ENCODE measurements at places on chromosomes 7 and 10. TPM values are rescaled to one million over a fixed set of nuclear protein-coding genes. Genes with fewer than 3 reads are reported as not detected.

- H3K4me1 ChIP-seq = no peaks in the 10 kb centered on the region
- H3K36me3 ChIP-seq = no peaks in the 10 kb centered on the region
- H3K27me3 ChIP-seq = no peaks in the 10 kb centered on the region
- H3K27ac ChIP-seq = no peak overlapping the region
Measured at GRCh38 chr10:4708123-4708759, 117.8 kb upstream of the AKR1E2 start.

DNA sequence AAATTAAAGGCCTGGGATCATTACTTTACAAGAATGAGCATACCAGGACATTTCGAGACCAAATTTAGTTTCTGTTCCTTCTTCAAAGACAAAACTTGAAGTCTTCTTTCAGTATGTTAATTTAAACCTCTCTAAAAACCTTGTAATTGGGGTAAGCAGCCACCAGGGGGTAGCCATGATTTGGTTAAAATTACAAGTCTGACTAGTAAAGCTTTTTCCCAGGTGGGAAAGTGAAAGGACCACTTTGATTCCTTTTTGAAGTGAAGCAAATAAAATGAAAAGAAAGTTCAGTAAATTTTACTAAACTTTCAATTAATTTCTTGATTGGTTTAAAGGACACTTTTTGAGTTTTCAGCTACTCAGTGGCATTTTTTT is 294.3 kb downstream of the BBS9 start:
- no peak for DNase-seq
- no peak overlapping the region for H3K27ac ChIP-seq
- no peak overlapping the region for H3K4me3 ChIP-seq
- no peaks in the 10 kb centered on the region for H3K27me3 ChIP-seq
- peaks cover 17% of the 10 kb centered on the region for H3K4me1 ChIP-seq

DNA sequence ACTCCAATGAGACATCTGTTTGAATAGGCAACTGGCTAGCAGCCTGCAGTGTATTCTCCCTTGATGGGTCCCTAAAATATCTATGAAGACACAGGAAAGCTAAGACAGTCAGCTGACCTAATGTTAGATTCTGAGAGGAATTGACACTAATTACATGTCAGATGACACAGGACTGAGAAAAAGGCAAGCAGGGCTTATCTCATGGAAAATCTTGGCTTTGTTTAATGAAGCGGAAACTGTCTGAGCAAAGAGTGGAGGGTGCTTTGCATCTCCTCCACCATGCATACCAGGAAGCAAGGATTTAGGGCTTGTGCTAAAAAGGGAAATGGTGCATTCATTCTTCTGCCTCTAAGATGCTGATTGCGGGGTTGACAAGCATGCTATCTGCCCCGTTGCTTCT is 135.5 kb upstream of the GLI3 start:
- no peak overlapping the region for H3K4me3 ChIP-seq
- H3K36me3 ChIP-seq = no peaks in the 10 kb centered on the region
- no peak overlapping the region for H3K27ac ChIP-seq
- no peaks in the 10 kb centered on the region for H3K4me1 ChIP-seq
- no peaks in the 10 kb centered on the region for H3K27me3 ChIP-seq

DNA sequence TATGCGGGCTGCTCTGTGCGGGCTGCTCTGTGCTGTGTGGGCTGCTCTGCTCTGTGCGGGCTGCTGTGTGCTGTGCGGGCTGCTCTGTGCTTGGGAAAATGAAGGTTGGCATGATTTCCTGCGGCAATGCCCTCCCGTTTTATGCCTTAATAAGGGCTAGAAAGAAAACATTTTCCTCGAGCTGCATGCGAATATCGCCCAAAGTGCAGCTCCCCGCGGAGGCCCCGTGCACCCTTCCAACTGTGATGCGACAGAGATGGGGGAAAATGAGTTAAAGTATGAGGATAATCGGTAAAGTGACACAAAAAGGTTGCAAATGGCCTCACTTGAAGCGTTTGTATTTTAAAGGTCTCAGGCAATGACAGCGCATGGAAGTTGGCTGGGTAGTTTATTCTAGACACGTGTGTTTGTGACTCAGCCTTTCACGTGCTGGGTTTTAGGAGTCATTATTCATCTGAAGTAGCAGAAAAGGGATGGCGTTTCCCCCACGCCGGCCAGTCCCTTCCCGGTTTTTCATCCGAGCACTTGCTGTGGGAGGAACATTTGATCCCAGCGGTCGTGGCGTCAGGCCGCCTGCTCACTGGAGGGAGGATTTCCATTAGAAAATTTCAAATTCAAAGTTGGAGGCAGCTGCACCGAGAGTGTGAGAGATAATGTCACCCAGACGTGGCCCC is 220.7 kb downstream of the ADARB2 start:
- no peak overlapping the region for H3K4me3 ChIP-seq
- no peak overlapping the region for H3K27ac ChIP-seq
- H3K36me3 ChIP-seq = no peaks in the 10 kb centered on the region
- no peak for DNase-seq
- no peaks in the 10 kb centered on the region for H3K4me1 ChIP-seq
- H3K27me3 ChIP-seq = no peaks in the 10 kb centered on the region

- no peak overlapping the region for H3K4me3 ChIP-seq
- H3K36me3 ChIP-seq = no peaks in the 10 kb centered on the region
- H3K27ac ChIP-seq = no peak overlapping the region
- H3K4me1 ChIP-seq = no peaks in the 10 kb centered on the region
- H3K27me3 ChIP-seq = no peaks in the 10 kb centered on the region
Measured at GRCh38 chr7:95886501-95887090, 114.2 kb downstream of the DYNC1I1 start.

DNA sequence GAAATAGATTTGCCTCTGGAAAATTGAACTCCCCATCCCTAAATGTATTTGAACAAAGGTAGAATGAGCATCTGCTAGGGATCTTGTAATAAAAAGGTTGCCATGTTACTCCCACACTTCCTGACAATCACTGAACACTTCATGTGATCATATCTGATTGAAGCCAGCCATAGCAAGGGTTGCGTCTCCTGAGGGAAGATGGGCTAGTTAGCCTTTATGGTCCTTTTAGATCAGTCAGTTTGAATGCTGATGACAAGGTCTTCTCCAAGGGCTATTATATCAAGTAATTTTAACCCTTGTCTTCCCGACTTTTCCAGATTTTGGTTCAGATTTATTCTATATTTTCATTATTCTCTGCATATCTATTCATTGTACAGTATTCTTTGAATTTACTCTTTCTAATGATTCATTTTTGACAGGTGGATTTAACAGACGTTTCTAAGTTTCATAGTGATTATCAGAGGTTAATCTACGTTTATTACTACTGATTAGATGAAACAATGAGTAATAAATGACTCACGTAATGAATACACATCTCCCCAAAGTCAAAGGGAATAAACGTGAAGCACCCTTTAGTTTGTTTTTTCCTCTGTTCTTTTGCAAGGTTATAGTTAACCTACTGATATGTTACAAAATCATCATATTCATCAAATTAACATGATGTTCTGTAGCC is 28.1 kb downstream of the CSGALNACT2 start:
- no peak overlapping the region for H3K27ac ChIP-seq
- H3K4me3 ChIP-seq = no peak overlapping the region
- DNase-seq = no peak
- H3K4me1 ChIP-seq = peaks cover 9% of the 10 kb centered on the region
- no peaks in the 10 kb centered on the region for H3K36me3 ChIP-seq

GRCh38 chr7:16174253-16174652 is 247.1 kb downstream of the CRPPA start:
- no peak overlapping the region for H3K4me3 ChIP-seq
- no peaks in the 10 kb centered on the region for H3K4me1 ChIP-seq
- no peaks in the 10 kb centered on the region for H3K27me3 ChIP-seq
- no peaks in the 10 kb centered on the region for H3K36me3 ChIP-seq
- H3K27ac ChIP-seq = no peak overlapping the region
- DNase-seq = no peak

GRCh38 chr10:52121688-52122087 is 192.4 kb upstream of the DKK1 start:
- H3K4me3 ChIP-seq = no peak overlapping the region
- no peaks in the 10 kb centered on the region for H3K27me3 ChIP-seq

GRCh38 chr7:128113839-128114238 is 82.6 kb upstream of the LRRC4 start:
- no peaks in the 10 kb centered on the region for H3K36me3 ChIP-seq
- H3K4me1 ChIP-seq = no peaks in the 10 kb centered on the region
- no peak for DNase-seq
- H3K4me3 ChIP-seq = no peak overlapping the region
- no peak overlapping the region for H3K27ac ChIP-seq

DNA sequence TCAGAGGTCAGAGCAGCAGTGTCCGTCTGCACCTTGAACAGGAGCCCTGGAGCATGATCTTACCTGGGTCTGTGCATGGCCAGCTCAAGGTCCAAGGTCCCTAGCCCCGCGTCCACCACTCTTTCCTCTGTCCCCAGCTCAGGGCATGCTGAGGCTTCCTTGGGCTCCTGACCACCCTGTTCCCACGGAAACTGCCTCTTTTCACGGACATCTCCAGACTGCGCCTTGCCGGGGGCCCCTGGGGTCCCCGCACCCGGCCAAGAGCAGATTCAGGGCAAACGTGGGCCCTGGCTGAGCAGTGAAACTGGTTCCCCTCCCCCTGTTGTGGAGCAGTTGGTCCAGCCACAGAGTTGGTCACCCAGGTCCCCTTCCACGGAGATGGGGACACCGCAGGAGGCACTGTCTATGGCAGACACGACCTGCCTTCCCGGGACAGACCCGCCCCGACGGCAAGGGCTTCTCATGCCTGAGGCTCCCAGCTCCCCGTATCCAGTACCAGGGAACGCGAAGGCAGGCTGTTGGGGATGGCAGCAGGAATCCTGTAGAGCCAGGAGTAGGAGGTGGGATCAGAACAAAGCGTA is 217.4 kb upstream of the PPP2R2D start:
- H3K27ac ChIP-seq = no peak overlapping the region
- no peaks in the 10 kb centered on the region for H3K36me3 ChIP-seq
- DNase-seq = no peak
- no peaks in the 10 kb centered on the region for H3K27me3 ChIP-seq
- no peaks in the 10 kb centered on the region for H3K4me1 ChIP-seq
- H3K4me3 ChIP-seq = no peak overlapping the region

- no peak overlapping the region for H3K4me3 ChIP-seq
- H3K4me1 ChIP-seq = no peaks in the 10 kb centered on the region
- DNase-seq = no peak
- H3K27me3 ChIP-seq = no peaks in the 10 kb centered on the region
- peaks cover 41% of the 10 kb centered on the region for H3K36me3 ChIP-seq
Measured at GRCh38 chr10:114458955-114459354, 54.7 kb upstream of the AFAP1L2 start.

- H3K36me3 ChIP-seq = no peaks in the 10 kb centered on the region
- H3K4me3 ChIP-seq = no peak overlapping the region
- no peak overlapping the region for H3K27ac ChIP-seq
Measured at GRCh38 chr10:117830787-117831212, 215.9 kb downstream of the RAB11FIP2 start.

DNA sequence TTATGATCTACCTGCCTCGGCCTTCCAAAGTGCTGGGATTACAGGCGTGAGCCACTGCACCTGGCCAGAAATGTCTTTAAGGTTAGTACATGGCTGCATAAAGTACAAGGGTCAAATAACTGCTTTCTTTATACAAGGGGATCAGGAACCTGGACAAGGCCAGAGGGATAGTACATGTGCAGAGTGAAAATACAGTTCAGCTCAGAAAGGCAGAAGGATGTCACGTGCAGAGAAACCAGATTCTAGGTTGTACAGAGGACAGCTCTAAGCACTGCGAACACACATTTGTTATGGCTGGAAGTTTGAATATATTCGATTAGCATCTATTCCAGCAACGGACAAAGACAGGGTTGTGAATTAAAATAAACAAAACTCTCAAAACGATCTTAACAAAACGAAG is 6.0 kb upstream of the RSBN1L start:
- no peak overlapping the region for H3K4me3 ChIP-seq
- no peaks in the 10 kb centered on the region for H3K27me3 ChIP-seq
- H3K27ac ChIP-seq = peak overlapping the region; percentile 39
- H3K36me3 ChIP-seq = no peaks in the 10 kb centered on the region
- DNase-seq = no peak
- peaks cover 10% of the 10 kb centered on the region for H3K4me1 ChIP-seq

GRCh38 chr10:125080984-125081383 is 79.4 kb downstream of the CTBP2 start:
- no peak for DNase-seq
- H3K36me3 ChIP-seq = no peaks in the 10 kb centered on the region
- H3K27ac ChIP-seq = no peak overlapping the region
- peaks cover 12% of the 10 kb centered on the region for H3K4me1 ChIP-seq

- H3K4me1 ChIP-seq = peaks cover 12% of the 10 kb centered on the region
- DNase-seq = no peak
- no peak overlapping the region for H3K27ac ChIP-seq
- no peaks in the 10 kb centered on the region for H3K27me3 ChIP-seq
- H3K4me3 ChIP-seq = no peak overlapping the region
- H3K36me3 ChIP-seq = no peaks in the 10 kb centered on the region
Measured at GRCh38 chr10:112761256-112761655, 188.8 kb upstream of the TCF7L2 start.

- peaks cover 9% of the 10 kb centered on the region for H3K4me1 ChIP-seq
- H3K36me3 ChIP-seq = no peaks in the 10 kb centered on the region
- H3K4me3 ChIP-seq = no peak overlapping the region
Measured at GRCh38 chr7:124796771-124797170, 31.2 kb upstream of the GPR37 start.

GRCh38 chr7:118429141-118429540 is 204.6 kb downstream of the ANKRD7 start:
- no peaks in the 10 kb centered on the region for H3K36me3 ChIP-seq
- H3K4me3 ChIP-seq = no peak overlapping the region
- no peak overlapping the region for H3K27ac ChIP-seq

- no peaks in the 10 kb centered on the region for H3K36me3 ChIP-seq
- no peak for DNase-seq
- H3K27ac ChIP-seq = no peak overlapping the region
- no peaks in the 10 kb centered on the region for H3K4me1 ChIP-seq
- H3K4me3 ChIP-seq = no peak overlapping the region
Measured at GRCh38 chr10:43427166-43427825, 9.6 kb upstream of the ZNF487 start.

GRCh38 chr7:5681979-5682546 is 99.4 kb downstream of the RNF216 start:
- peaks cover 11% of the 10 kb centered on the region for H3K36me3 ChIP-seq
- DNase-seq = no peak
- no peaks in the 10 kb centered on the region for H3K27me3 ChIP-seq
- no peak overlapping the region for H3K4me3 ChIP-seq
- H3K4me1 ChIP-seq = peaks cover 13% of the 10 kb centered on the region

- no peaks in the 10 kb centered on the region for H3K36me3 ChIP-seq
- DNase-seq = no peak
- H3K27ac ChIP-seq = no peak overlapping the region
- H3K4me1 ChIP-seq = no peaks in the 10 kb centered on the region
Measured at GRCh38 chr10:116469437-116469836, 41.8 kb downstream of the PNLIPRP3 start.

GRCh38 chr10:5625992-5626777 is 40.2 kb downstream of the ASB13 start:
- H3K27me3 ChIP-seq = no peaks in the 10 kb centered on the region
- H3K4me3 ChIP-seq = no peak overlapping the region
- H3K36me3 ChIP-seq = no peaks in the 10 kb centered on the region
- no peak overlapping the region for H3K27ac ChIP-seq
- H3K4me1 ChIP-seq = no peaks in the 10 kb centered on the region

ANXA8L1 gene
- total RNA-seq = 0.63 TPM

OR9A2 gene
- total RNA-seq = 0.60 TPM

ELAPOR2 gene
- total RNA-seq = 35.8 TPM

OGDH gene
- 111 TPM for total RNA-seq

RNF32 gene
- total RNA-seq = 3.2 TPM

LEP gene
- not detected for total RNA-seq

ANKRD30A gene
- not detected for total RNA-seq

ASB10 gene
- total RNA-seq = 1.0 TPM

IL6 gene
- not detected for total RNA-seq

FANK1 gene
- total RNA-seq = 7.5 TPM

VWC2 gene
- total RNA-seq = 1.6 TPM

Measured in cardiac muscle cell (in vitro differentiated cells and primary cell).